ENCODE measurements at places on chromosomes 2 and 18. TPM values are rescaled to one million over a fixed set of nuclear protein-coding genes. Genes with fewer than 3 reads are reported as not detected.

DNA sequence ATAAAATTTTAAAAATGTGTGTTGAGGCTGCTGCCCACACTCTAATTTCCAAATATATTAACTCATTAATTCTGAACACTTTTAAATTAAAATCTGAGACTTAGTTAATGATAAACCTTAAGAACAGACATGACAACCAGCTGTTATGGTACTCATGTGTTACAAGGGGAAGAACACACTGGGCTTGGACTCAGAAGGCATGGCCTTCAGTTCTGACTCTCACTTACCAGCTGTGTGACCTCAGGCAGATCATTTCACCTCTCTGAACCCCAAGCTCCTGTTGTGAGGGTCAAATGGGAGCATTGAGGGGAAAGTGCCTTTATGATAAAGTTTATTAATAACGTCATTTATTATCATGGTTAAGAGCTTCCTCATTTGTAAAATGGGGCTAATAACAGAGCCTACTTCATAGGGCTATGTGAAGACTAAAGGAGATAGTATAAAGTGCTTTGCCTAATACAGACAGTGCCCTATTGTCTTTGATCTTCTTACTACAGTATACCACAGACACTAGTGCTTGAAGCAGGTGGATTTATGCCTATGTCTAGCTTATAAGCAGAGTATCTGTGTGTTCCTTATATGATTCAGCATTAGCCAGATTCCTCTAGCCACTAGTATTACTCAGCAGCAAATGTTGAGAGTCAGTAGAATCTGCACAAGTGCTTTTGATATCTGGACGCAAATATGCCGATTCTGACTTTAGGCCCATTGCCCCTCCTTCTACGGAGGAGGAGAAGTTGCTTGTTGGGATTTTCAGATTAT is 99.6 kb downstream of the SGPP2 start:
- no peak overlapping the region for H3K4me3 ChIP-seq
- no peak overlapping the region for H3K27ac ChIP-seq
- no peaks in the 10 kb centered on the region for H3K4me1 ChIP-seq
- peak; percentile 11 for DNase-seq
- no peaks in the 10 kb centered on the region for H3K36me3 ChIP-seq

- peaks cover 30% of the 10 kb centered on the region for H3K4me1 ChIP-seq
- no peaks in the 10 kb centered on the region for H3K27me3 ChIP-seq
- no peaks in the 10 kb centered on the region for H3K36me3 ChIP-seq
Observed at GRCh38 chr2:201256082-201256481, 4.3 kb upstream of the CASP8 start.

DNA sequence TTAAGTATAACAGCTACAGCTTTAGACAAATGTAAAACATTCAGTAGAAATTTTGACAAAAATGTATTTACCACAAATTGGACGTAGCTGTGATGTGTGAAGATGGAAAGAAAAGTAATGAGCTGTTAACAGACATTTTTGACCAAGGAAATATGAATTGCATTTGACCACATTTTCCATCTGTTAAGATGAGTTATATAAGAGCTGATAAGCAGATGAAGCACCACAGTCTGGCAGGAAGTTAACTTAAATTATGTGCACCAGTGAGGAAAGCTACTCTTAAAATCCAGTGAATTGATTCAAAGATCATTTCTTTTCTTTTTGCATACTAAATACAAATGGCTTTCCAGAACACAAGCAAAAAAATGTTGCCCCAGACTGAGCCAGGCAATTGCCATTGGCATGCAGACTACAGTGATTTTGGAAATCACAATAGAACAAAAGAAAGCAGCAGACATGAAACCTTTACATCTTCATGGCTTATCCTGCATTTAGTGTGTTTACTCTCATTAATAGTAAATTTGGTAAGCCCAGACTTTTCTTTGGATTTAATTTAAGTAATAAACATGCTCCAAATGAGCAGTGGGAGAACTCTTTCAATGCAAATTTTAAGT is 493.7 kb downstream of the TMX3 start:
- no peak overlapping the region for H3K4me3 ChIP-seq
- no peaks in the 10 kb centered on the region for H3K36me3 ChIP-seq
- H3K27ac ChIP-seq = no peak overlapping the region
- H3K27me3 ChIP-seq = no peaks in the 10 kb centered on the region
- DNase-seq = no peak

- no peaks in the 10 kb centered on the region for H3K36me3 ChIP-seq
- H3K4me3 ChIP-seq = no peak overlapping the region
- no peaks in the 10 kb centered on the region for H3K27me3 ChIP-seq
Observed at GRCh38 chr2:231934441-231935206, 8.4 kb upstream of the NPPC start.

- peak; percentile 12 for DNase-seq
- no peaks in the 10 kb centered on the region for H3K36me3 ChIP-seq
- H3K27ac ChIP-seq = peak overlapping the region; percentile 7
- H3K4me1 ChIP-seq = peaks cover 25% of the 10 kb centered on the region
Observed at GRCh38 chr2:14554849-14555545, 77.5 kb upstream of the LRATD1 start.

- H3K4me1 ChIP-seq = no peaks in the 10 kb centered on the region
- no peaks in the 10 kb centered on the region for H3K36me3 ChIP-seq
- peaks cover 64% of the 10 kb centered on the region for H3K27me3 ChIP-seq
Observed at GRCh38 chr2:17800693-17801458, 15.4 kb upstream of the MSGN1 start.

DNA sequence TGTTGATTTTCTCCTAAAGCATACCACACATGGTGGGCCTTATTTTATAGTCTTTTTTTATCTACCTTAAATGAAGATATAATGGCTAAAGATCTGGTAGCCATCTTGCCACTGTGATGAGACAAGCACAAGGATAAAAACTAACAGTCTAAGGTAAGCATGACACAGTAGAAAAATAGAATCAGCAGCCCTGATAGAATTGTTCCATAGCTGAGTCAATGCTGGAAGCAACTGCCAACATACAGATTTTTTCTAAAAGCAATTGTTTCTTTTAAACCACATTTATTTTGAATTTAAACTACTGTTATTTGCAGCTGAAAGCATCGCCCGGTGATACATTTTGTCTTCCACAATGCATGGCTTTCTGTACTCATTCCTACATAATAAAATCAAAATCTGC is 1091.5 kb upstream of the CHAC2 start:
- H3K36me3 ChIP-seq = no peaks in the 10 kb centered on the region
- no peak overlapping the region for H3K4me3 ChIP-seq
- no peak for DNase-seq

DNA sequence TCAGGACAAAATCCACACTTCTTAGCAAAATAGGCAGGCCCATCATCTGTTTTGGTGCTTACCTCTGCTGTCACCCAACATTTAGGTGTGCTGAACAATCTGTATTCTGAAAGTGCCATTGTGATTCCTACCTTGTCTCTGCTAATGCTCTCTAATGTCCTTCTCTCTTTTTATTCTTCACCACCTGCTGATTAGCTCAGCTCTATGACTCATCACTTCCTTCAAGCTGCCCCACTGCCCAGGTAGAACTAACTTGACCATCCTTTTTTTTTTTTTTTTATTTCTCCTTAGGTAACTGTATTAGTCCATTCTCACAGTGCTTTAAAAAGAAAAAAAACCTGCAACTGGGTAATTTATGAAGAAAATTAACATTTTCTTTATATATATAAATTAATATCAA is 478.7 kb upstream of the POU3F3 start:
- no peaks in the 10 kb centered on the region for H3K36me3 ChIP-seq
- no peak for DNase-seq
- no peaks in the 10 kb centered on the region for H3K27me3 ChIP-seq
- no peak overlapping the region for H3K4me3 ChIP-seq
- H3K27ac ChIP-seq = no peak overlapping the region

DNA sequence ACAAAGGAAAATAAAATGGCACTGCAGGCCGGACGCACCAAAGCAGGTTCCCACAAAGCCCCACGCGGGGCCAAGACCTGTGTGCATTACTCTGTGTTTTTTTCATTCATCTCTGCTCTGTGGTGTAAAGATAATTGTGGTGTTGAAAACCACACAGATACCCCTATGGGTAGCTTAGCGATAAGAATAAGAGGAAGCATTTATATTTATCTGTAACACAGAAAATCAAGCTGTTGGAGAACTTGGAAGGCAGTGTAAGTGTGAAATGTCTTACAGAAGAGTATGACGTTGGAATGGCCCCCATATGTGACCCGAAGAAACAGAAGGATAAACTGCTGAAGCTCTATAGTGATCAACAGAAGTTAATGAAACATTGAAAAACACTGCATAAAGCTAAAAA is 20.3 kb upstream of the MARCO start:
- H3K36me3 ChIP-seq = no peaks in the 10 kb centered on the region
- H3K27me3 ChIP-seq = peaks cover 11% of the 10 kb centered on the region
- no peak for DNase-seq
- no peaks in the 10 kb centered on the region for H3K4me1 ChIP-seq

DNA sequence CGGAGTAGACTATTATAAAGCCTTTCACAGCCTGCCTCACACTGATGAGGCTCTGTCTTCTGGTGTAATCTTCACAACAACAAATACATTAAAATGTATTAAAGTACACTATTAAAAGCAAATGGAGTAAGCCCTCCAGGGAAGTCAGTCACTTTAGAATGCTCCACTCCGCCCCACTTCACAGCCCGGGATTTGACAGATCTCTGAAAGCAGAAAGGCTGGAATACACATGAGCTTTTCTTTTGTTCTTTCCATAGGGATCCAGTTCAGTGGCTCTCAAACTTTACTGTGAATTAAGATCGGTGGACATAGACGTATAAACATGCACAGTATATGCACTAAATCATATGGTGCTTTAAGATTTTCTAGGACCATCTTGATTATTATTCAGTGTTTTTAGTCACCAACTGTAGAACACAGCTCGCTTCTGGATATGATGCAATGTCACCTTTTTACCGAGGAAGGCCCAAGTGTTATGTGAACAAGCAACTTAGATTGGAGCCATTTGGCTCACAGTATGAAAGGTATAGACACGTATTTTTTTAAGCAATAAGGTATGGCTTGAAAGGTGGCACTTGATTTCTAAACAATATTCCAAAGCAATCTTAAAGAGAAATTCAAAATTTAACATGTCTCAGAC is 151.1 kb downstream of the PRKCE start:
- H3K4me3 ChIP-seq = no peak overlapping the region
- no peaks in the 10 kb centered on the region for H3K36me3 ChIP-seq
- H3K27me3 ChIP-seq = no peaks in the 10 kb centered on the region
- no peaks in the 10 kb centered on the region for H3K4me1 ChIP-seq

DNA sequence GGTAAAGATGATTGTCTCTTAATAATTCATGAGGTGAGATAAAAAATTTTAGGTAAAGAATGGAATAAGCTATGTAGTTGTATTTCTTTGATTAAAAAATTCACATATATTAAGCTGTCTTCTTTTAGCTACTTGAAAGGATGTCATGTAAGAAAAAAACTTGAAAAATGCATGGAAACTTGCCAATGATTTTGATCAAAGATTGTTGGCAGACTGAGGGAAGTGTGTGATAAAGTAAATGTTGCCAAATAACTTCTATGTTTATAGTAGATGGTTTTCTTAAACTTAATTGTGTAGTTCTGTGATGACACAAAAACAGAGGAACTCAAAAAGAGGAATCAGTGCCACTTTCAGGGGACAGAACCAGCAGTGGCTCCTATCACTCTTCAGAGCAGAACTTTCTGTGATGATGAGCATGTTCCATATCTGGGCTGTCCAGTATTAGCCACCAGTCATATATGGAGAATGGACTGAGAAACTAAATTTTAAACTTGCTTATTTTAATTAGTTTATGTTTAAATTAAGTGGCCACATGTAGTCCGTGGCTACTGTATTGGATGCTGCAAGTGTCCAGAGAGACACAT is 51.9 kb upstream of the SLC38A11 start:
- H3K36me3 ChIP-seq = no peaks in the 10 kb centered on the region
- H3K4me3 ChIP-seq = no peak overlapping the region
- H3K27ac ChIP-seq = no peak overlapping the region
- 0 out of 2 replicates have a peak, but pooled peaks cover 4% of the 10 kb centered on the region for H3K4me1 ChIP-seq

- no peaks in the 10 kb centered on the region for H3K4me1 ChIP-seq
- peaks cover 25% of the 10 kb centered on the region for H3K27me3 ChIP-seq
- H3K36me3 ChIP-seq = no peaks in the 10 kb centered on the region
- H3K4me3 ChIP-seq = no peak overlapping the region
Observed at GRCh38 chr2:211306929-211307328, 750.5 kb downstream of the CPS1 start.

DNA sequence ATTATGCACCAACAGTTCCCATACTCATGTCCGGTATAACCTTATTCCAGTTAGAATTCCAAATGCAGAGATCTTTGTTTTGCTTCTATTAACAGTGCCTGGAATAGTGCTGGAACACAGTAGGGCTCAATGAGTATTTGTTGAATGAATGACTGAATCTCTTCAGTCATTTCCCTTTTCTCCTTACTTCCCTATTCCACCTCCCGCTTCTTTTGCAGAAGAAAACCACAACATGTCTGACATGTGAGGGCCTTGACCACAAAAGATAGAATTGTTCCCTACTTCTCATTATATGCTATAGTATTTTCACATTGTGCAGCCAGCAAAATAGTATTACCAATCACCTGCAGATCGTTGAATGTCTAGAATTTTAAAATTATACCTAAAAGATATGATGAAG is 19.5 kb upstream of the HNRNPLL start:
- no peak for DNase-seq
- no peaks in the 10 kb centered on the region for H3K27me3 ChIP-seq
- H3K27ac ChIP-seq = no peak overlapping the region
- no peaks in the 10 kb centered on the region for H3K36me3 ChIP-seq
- H3K4me1 ChIP-seq = no peaks in the 10 kb centered on the region
- H3K4me3 ChIP-seq = no peak overlapping the region

GRCh38 chr2:207107551-207107950 is 58.2 kb downstream of the KLF7 start:
- H3K4me1 ChIP-seq = no peaks in the 10 kb centered on the region
- DNase-seq = no peak
- no peak overlapping the region for H3K4me3 ChIP-seq
- H3K36me3 ChIP-seq = 0 out of 2 replicates have a peak, but pooled peaks cover 6% of the 10 kb centered on the region

DNA sequence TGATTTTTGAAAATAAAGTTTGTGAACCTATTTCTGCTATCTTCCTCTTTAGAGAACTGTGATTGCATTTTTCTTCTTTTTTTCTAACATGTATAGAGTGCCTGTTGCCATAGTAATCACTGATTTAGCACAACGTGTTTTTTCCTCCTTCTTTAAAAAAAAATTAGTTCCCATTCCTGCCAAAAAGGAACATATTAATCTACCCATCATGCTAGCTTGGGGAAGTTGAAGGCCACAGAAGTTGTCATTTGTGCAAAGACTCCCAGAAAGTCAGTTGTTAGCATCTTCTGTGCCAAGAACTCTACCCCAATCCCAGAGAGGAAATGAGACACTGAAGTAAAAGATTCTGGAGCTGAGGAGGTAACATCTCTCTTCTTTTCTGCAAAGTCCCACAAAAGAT is 57.3 kb downstream of the SLC8A1 start:
- no peak for DNase-seq
- H3K36me3 ChIP-seq = no peaks in the 10 kb centered on the region
- no peaks in the 10 kb centered on the region for H3K27me3 ChIP-seq
- H3K27ac ChIP-seq = no peak overlapping the region
- H3K4me3 ChIP-seq = no peak overlapping the region

GRCh38 chr2:98277162-98277859 is 68.9 kb upstream of the CNGA3 start:
- H3K27me3 ChIP-seq = no peaks in the 10 kb centered on the region
- no peaks in the 10 kb centered on the region for H3K4me1 ChIP-seq
- no peak overlapping the region for H3K4me3 ChIP-seq
- H3K27ac ChIP-seq = no peak overlapping the region
- no peak for DNase-seq

Gene GKN1
- total RNA-seq = not detected

Gene CD8B2
- total RNA-seq = not detected

Gene RAB31
- total RNA-seq = 1.7 TPM

Gene EML6
- 15.7 TPM for total RNA-seq

Gene UGT1A9
- total RNA-seq = not detected

Gene EFEMP1
- total RNA-seq = 59.6 TPM

Gene PCARE
- total RNA-seq = not detected

Gene SIX3
- 0.07 TPM for total RNA-seq

Gene SRD5A2
- total RNA-seq = 0.07 TPM
